ENCODE measurements at places on chromosomes 7 and 10.

- no peak overlapping the region for H3K27ac ChIP-seq
- no peaks in the 10 kb centered on the region for H3K4me1 ChIP-seq
- no peak for DNase-seq
- H3K4me3 ChIP-seq, result no peak overlapping the region
These were observed 49.7 kb downstream of the ZEB1 start for GRCh38 chr10:31368724-31369123.

DNA sequence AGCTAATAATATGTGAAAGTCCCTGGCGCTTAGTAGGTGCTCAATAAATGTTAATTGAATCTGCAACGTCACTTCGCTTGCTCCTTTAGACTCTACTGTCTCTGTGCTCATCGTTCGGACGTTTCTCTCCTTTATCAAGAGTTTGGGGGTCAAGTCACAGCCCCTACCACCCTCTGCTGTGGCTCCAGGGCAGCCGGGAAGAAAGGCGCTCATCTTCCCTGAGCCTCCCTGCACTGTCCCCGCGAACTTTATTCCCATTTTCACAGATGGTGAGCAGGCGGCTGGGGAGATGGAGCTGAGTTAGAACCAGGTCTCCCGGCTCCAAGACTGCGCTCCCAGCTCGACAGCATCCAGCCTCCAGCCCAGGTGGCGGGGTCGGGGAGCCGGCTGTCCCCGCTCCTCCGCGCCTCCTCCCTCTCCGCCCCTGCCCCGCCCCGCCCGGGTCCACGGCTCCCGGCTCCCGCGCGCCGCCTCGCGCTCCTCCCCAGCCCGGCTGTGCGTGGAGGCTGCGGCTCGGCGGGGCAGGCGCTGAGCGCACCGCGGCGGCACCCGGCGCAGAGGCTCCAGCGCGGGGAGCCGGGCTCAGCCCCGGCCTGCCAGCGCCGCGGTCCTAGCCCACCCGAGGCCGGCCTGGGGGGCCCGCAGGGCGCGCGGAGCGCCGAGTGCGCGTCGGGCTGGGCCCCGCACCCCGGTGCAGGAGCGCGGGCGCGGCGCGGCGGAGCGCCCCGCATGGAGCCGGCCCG lies at the start of gene CLEC2L:
Gene CLEC2L (plus strand): TSS at position 487 of the 743 bp plus-strand sequence. CDS start 243 bp downstream, at position 730.
- H3K27me3 ChIP-seq, result no peaks in the 10 kb centered on the region
- no peak for DNase-seq
- no peaks in the 10 kb centered on the region for H3K4me1 ChIP-seq
- no peak within 1 kb of the TSS for H3K4me3 ChIP-seq
- no peaks in the 10 kb centered on the region for H3K36me3 ChIP-seq

GRCh38 chr7:115293628-115294240 lies 371.8 kb downstream of the MDFIC start:
- no peaks in the 10 kb centered on the region for H3K36me3 ChIP-seq
- H3K4me3 ChIP-seq, result no peak overlapping the region
- H3K4me1 ChIP-seq, result no peaks in the 10 kb centered on the region
- H3K27ac ChIP-seq, result no peak overlapping the region

GRCh38 chr7:14698239-14698638 lies 204.3 kb downstream of the DGKB start:
- no peaks in the 10 kb centered on the region for H3K4me1 ChIP-seq
- H3K36me3 ChIP-seq, result no peaks in the 10 kb centered on the region
- DNase-seq, result no peak

DNA sequence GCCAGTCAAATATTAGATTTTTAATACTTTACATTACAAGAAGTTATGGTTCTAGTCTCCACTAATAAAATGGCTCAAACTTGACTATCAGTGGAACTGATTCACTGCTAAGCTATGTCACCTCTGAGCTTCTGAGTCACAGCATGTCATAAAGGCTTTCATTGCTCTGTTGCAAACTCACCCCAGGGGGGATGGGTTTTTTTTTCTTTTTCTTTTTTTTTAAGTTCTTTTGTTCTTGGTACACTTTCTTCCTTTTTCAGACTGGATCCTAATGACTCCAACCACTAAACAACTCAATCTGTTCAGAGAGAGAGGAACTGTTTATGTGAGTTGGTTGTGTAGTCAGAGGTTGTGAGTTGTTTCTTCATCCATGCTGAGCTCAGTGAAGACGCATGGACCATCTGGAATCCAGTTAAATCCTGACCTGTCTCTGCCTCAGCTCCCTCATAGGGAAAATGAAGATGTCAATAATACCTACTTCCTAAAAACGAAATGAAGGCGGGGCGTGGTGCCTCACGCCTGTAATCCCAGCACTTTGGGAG lies 11.0 kb downstream of the MYOF start:
- no peak overlapping the region for H3K27ac ChIP-seq
- H3K27me3 ChIP-seq, result no peaks in the 10 kb centered on the region
- no peak overlapping the region for H3K4me3 ChIP-seq
- no peaks in the 10 kb centered on the region for H3K4me1 ChIP-seq
- no peaks in the 10 kb centered on the region for H3K36me3 ChIP-seq

- no peaks in the 10 kb centered on the region for H3K27me3 ChIP-seq
- no peak overlapping the region for H3K4me3 ChIP-seq
These were observed 82.7 kb downstream of the PLCE1 start for GRCh38 chr10:94076325-94076841.
